Fibroblast of skin of right quadriceps (primary cell): ENCODE measurements at places on chromosomes 3 and 15.

DNA sequence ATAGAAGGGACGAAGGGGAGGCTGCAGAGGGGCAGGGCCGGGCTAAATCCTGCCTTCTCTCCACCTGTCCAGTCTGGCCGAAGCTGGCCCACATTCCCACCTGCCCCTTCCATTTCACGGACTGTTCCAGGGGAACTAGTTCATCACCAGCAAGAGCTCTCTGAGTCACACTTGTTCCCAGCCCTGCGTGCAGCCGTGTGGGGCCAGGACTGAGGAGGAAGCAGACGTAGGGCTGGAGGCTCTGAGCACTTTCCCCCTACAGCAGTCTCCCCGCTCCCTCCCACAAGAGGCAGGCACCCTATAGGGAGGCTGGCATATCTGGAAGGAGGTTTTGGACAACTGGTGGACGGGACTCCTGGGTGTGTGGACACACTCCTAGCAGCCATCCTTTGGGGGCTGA is 3.0 kb downstream of the ITIH4 start:
- DNase-seq: peak; percentile 13

DNA sequence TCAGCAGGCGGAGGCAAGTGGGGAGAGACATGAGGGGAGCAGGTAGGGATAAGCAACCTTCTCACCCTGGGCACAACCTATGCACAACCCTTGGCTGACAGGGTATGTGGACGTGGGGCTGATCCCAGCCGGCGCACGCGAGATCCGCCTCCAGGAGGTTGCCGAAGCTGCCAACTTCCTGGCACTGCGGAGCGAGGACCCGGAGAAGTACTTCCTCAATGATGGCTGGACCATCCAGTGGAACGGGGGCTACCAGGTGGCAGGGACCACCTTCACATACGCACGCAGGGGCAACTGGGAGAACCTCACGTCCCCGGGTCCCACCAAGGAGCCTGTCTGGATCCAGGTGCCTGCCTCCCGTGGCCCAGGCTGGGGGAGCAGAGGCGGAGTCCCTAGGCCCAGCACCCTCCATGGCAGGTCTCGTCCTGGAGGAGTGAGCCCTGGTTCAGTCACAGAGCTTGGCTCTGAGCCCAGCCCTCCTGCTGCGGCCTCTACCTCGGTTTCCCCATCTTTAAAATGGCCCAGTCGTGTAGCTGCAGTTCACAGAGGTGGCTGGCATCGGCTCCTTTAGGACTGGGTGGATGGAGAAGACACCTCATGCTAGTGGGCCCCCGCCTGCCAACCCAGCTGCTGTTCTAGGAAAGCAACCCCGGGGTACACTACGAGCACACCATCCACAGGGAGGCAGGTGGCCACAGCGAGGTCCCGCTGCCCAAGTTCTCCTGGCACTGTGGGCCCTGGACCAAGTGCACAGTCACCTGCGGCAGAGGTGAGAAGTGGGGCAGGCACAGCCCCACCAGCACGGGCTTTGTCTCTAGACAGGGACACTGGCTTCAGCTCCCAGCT is 96.0 kb downstream of the TBC1D2B start:
- no peak for DNase-seq

DNA sequence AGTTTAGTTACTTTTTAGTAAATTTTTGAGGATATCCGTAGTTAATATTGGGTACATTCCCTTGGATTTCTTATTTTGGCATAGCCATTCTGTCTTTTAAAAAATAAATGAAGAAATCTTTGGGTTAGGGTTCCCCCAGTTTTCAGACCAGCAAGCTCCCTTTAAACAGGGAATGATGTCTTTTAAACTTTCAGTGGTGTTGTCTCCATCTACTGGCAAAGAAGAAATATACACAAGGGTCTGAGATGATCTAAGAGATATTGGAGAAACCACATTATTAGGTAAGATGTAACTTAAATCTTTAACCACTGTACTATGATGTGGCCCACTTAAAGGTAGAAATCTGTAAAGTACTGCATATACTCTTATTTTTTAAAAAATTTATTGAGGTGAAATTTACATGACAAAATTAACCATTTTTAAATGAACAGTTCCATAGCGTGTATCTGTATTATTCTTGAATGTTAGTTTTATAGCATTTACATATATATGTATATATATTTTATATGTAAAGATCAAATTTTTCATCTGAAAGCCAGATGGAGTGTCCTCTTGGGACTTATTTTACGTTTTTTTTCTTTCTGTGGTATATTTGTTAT is 35.1 kb upstream of the EIF3J start:
- peak; percentile 55 for DNase-seq

- DNase-seq: no peak
Measured at GRCh38 chr3:56183529-56183928, 284.7 kb downstream of the ERC2 start.

- DNase-seq: no peak
Measured at GRCh38 chr3:127962937-127963336, 47.9 kb downstream of the KBTBD12 start.

- DNase-seq: peak; percentile 2
Measured at GRCh38 chr3:39907981-39908380, 98.6 kb downstream of the MYRIP start.

GRCh38 chr3:172511783-172512762 is 11.2 kb downstream of the TNFSF10 start:
- peak; percentile 25 for DNase-seq

DNA sequence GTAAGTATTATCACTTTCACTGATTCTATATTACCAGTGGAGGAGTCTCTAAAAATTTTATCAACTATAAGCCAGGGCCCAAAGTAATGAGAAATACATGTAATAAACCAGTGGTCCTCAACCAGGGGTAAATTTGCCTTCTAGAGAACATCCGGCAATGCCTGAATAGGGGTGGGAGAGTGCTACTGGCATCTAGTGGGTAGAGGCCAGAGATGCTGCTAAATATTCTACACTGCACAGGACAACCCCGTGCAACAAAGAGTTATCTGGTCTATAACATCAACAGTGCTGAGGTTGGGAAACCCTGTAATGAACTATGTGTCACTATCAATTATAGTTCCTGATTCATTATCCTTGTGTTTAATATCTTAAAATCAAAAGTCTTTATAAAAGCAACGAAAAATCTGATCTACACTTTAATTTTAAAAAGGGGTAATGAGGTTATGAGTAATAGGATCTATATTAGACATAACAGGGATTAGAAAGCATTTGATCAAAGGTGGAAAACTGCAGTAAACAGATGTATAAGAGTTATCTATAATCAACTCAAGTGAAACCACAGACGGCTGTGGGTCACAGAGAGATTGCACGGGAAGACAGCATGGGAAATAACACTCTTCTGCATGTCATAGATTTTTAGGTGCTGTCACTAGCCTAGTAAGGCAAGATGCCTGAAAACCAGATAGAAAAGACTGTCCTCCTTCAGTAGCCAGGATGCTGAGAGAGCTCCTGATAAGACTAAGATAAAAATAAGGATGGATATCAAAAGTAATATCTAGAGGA is 2.0 kb downstream of the LYSMD2 start:
- no peak for DNase-seq

DNA sequence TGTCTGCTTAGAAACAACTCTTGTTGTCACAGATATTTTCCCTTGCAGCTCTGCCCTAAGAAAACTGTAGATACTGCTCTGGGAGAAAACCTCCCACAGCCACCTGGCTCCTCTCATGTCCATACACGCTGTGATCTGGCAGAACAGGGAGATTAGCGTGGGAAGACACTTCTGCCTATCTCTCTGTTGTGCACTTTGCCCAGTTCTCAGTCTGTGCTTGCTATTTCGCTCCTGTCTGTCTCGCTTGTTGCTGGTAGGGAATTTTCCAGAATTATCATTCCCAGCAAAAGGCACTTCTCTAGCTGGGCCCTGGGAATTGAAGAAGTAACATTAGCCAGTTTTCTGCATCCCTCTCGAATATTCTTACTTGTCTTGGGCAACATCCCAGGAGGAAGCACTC is 8.1 kb upstream of the GATM start:
- no peak for DNase-seq

DNA sequence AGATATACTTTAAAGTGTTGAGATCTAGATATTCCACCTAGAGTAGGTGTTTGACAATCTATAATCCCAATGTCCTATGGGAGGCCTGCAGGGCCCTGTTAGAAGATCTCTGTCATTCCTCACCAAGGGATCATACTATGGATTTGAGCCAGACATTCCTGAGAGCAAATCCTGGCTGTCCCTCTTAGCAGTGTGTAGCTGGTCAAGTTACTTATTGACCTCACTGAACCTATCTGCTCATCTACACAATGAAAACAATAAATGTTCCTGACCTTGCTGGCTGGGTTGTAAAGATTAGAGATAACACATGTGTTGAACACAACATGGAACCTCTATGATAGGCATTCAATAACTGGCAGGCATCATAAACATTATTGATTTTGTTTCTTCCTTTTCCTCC is 265.6 kb upstream of the ATP11B start:
- DNase-seq: no peak

GRCh38 chr3:3240986-3241385 is 61.5 kb upstream of the CRBN start:
- no peak for DNase-seq

DNA sequence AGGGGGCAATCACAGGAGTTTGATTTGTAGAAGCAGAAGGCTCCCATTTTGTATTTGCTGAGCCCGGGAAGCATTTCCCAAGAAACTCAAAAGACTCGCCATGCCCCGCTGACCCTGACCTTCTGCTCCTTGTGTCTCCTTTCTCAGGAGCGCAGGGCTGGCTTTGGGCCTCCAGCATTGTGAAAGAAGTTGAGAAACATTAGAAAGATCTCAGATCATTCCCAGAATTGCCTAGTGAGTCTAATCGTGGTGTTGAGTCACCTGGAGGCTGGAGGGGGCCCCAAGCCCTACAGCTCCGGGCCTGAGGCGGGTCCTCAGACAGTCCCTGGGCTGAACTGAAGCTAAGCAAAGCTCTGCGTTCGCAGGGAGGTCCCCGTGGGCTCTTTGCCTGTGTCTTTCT is 10.9 kb upstream of the PIGZ start:
- peak; percentile 54 for DNase-seq

DNA sequence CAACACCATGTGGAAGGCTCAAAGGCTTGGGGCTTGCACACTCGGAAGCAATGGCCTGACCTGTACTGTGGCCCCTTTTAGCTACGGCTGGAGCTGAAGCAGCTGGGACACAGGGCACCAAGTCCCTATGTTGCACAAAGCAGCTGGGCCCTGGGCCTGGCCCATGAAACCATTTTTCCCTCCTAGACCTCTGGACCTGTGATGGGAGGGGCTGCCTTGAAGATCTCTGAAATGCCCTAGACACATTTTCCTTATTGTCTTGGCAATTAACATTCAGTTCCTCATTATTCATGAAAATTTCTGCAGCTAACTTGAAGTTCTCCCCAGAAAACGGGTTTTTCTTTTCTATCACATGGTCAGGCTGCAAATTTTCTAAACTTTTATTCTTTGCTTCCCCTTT is 85.6 kb upstream of the ALDH1A3 start:
- no peak for DNase-seq

DNA sequence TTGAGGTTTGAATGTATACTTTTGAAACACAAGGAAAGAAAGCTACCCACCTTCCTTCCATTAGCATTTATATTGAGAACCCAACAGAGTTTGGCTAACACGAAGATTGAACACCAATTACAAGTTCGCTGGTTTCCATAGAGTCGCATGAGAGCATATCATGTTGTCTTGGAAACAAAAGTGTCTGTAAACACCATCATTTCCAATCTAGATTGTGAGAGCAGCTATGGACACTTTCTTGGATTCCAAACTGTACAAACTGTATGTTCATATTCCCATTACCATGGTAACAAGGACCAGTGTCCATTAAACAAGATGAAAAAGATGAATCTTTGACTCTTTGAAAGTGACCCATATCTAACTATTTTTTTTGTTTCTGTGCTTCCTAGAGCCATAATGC is 529.9 kb upstream of the ROBO1 start:
- no peak for DNase-seq

DNA sequence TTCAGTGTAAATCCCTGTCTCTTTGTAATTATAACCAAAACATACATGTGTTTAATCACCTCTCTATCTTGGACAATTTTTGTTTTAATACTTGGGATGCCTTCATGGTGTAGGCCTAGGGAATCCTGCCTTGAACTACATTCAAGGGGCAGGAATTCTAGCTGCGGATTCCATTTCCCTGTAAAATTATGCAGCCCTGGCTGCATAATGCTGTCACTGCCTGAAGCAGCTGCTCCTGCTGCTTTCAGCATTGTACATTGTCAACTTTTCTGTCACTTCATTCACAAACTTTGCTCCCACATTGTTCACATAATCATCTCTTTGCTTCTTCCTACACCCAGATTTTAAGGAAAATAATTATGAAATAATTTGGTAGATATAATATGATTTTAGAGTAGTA is 638.7 kb downstream of the RBMS3 start:
- DNase-seq: no peak

DNA sequence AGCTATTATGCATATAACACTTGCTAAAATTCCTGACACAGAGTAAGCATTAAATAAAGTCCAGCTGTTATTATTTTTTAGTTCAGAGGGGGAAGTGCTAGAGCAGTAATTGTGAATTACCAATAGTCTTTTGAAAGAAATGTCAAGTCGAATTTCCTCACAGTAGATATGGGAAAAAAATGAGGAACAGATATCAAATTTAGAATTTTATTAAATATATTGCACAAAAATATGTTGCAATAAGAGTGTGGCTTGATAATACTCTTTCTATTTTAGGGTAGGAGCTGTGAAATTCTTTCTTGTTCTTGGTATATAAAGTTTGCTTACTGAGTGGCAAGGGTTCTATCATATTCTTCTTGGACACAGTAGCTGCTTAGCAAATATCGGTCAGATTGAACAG is 181.3 kb downstream of the NFKBIZ start:
- DNase-seq: no peak

GRCh38 chr3:154184582-154184981 is 63.4 kb downstream of the ARHGEF26 start:
- DNase-seq: no peak

DNA sequence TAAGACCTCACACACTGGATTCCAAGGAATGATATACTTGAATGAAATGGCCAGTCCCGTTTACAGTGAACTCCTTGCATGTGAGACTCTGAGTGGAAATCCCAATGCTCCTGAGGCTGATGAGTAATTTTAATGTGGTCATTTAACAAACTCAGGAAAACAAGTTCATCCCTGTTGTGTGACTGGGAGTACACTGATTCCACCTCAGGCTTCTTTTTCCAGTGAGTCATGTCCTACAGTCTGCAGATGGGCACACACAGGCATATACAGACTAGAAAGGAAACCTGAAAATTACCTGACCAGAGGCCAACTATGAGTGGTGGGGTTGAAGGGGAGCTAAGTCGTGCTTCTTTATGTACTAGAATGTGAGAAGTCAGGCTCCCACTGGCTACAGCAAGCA is 5.8 kb downstream of the SQOR start:
- peak; percentile 88 for DNase-seq
